ENCODE measurements at places on chromosomes 7 and 10. TPM values are rescaled to one million over a fixed set of nuclear protein-coding genes. Genes with fewer than 3 reads are reported as not detected.
A peak's percentile ranks its signal among the peaks of the same experiment; 100 is the strongest.

EIF4EBP2 gene
- total RNA-seq = 70.0 TPM

MET gene
- 39.9 TPM for total RNA-seq

TFAM gene
- total RNA-seq = 21.8 TPM

FAM237B gene
- total RNA-seq = not detected

NPC1L1 gene
- 16.4 TPM for total RNA-seq

SLC26A5 gene
- 0.09 TPM for total RNA-seq

GPR26 gene
- total RNA-seq = not detected

EBLN1 gene
- total RNA-seq = not detected

MORN4 gene
- total RNA-seq = 0.42 TPM

NUTM2B gene
- total RNA-seq = 0.37 TPM

CRCP gene
- total RNA-seq = 13.0 TPM

AGAP9 gene
- 10.8 TPM for total RNA-seq

CNPY1 gene
- not detected for total RNA-seq

RASSF4 gene
- total RNA-seq = 26.9 TPM

GRCh38 chr7:24883622-24884013, 96.4 kb downstream of the OSBPL3 start:
- H3K27ac ChIP-seq = no peak overlapping the region
- no peaks in the 10 kb centered on the region for H3K4me1 ChIP-seq
- no peak for DNase-seq
- no peaks in the 10 kb centered on the region for H3K36me3 ChIP-seq

DNA sequence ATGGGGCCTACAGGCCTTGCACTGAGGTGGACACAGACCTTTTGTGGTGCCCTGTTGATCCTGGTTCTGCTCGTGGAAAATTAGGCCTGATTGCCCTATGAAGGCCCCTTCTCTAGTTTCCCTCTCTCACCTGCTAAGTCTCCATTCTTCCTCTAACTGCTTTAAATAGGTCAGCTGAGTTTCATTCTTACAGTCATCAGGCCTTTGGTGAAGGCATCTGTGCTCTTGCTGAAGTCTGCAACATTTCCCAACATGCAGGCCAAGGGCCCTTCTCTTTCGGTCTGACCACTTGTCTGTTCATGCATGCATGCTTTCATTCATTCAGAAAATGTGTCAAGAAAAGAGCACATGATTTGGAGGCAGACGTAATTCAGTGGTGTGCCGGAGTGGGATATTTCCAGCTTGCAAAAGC, 244.0 kb downstream of the BUB3 start:
- no peaks in the 10 kb centered on the region for H3K27me3 ChIP-seq
- DNase-seq = no peak
- H3K4me3 ChIP-seq = no peak overlapping the region
- H3K4me1 ChIP-seq = no peaks in the 10 kb centered on the region
- H3K36me3 ChIP-seq = no peaks in the 10 kb centered on the region

- H3K27me3 ChIP-seq = no peaks in the 10 kb centered on the region
- no peaks in the 10 kb centered on the region for H3K36me3 ChIP-seq
- no peak for DNase-seq
- no peaks in the 10 kb centered on the region for H3K4me1 ChIP-seq
- no peak overlapping the region for H3K27ac ChIP-seq
- no peak overlapping the region for H3K4me3 ChIP-seq
Observed at GRCh38 chr10:6997509-6997908, 413.3 kb downstream of the SFMBT2 start.

- no peaks in the 10 kb centered on the region for H3K36me3 ChIP-seq
- DNase-seq = no peak
- no peak overlapping the region for H3K4me3 ChIP-seq
- no peaks in the 10 kb centered on the region for H3K4me1 ChIP-seq
Observed at GRCh38 chr7:31885171-31885570, 185.0 kb downstream of the PDE1C start.

GRCh38 chr7:135275971-135276580, 42.4 kb downstream of the STRA8 start:
- no peaks in the 10 kb centered on the region for H3K27me3 ChIP-seq
- H3K36me3 ChIP-seq = no peaks in the 10 kb centered on the region
- no peaks in the 10 kb centered on the region for H3K4me1 ChIP-seq
- no peak overlapping the region for H3K4me3 ChIP-seq
- peak; percentile 23 for DNase-seq

DNA sequence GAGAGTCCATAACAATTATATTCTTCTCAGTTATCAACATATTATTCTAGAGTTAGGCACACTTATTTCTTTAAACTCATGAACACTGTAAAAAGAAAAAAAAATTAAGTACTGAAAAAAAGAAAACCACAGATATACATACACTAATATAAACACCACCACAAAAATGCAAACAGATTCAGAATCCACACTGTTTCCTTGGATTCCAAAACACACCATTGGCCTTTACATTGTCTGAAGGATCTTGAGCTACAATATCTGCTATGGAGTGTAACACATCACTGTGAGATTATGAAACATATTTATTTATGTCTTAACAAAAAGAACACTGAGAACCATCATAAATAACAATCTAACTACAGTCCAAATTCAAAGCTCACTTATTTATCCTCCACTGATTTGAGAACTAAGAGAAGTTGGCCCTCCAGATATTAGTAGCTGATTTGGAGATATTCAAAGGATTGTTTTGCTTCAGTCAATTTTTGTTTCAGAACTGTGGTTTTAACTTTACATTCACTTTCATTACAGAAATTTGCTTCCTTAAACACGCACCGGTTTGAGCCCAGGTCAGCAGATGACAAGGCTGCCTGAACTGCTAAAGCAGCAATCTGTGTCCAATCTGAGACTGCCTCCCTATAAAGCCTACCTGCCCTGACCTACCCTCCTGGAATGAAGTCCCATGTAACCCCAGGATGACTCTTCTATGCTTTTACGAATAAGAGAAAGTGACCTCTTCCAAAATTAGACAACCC, 47.0 kb upstream of the CDK1 start:
- H3K4me1 ChIP-seq = peaks cover 5% of the 10 kb centered on the region
- H3K4me3 ChIP-seq = no peak overlapping the region
- H3K27me3 ChIP-seq = no peaks in the 10 kb centered on the region

- no peaks in the 10 kb centered on the region for H3K4me1 ChIP-seq
- no peak overlapping the region for H3K27ac ChIP-seq
- no peaks in the 10 kb centered on the region for H3K36me3 ChIP-seq
- no peak for DNase-seq
- H3K4me3 ChIP-seq = no peak overlapping the region
- no peaks in the 10 kb centered on the region for H3K27me3 ChIP-seq
Observed at GRCh38 chr10:106387063-106387462, 777.4 kb downstream of the SORCS1 start.

DNA sequence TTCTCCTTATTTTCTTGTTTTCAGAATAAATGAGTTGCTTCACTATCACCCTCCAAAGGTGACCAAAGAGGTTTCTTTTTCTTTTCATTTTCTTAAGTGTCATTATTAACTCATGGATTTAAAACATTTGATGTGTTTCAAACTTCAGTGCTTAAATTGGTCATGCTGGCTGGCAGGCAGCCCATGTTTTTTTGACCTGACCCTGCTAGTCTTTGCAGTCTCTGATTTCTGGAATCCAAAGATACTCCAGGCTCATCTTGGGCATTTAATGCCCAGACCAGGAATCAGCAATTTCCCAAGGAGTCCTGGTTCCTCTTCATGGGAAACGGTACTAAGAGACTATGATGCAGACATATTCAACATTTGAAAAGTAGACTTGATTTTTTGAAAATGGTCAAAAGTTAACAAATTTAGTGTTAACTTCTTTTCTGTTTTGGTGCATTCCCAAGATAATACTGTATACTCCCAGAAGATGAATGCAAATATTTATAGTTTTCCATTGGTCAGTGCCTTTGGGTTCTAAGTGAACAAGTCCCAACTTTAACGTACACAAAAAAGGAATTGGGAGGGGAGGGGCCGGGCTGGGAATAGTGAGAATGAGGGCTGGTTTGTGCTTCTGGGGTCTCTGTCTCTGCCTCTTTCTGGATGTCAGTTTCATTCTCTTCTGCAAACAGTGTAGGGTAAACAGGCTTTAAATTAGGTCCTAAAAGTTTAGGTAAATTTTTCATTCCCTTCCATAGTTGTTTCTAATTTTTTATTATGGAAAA, 19.8 kb downstream of the NUB1 start:
- DNase-seq = no peak
- no peak overlapping the region for H3K27ac ChIP-seq
- H3K36me3 ChIP-seq = peaks cover 27% of the 10 kb centered on the region
- no peaks in the 10 kb centered on the region for H3K27me3 ChIP-seq

DNA sequence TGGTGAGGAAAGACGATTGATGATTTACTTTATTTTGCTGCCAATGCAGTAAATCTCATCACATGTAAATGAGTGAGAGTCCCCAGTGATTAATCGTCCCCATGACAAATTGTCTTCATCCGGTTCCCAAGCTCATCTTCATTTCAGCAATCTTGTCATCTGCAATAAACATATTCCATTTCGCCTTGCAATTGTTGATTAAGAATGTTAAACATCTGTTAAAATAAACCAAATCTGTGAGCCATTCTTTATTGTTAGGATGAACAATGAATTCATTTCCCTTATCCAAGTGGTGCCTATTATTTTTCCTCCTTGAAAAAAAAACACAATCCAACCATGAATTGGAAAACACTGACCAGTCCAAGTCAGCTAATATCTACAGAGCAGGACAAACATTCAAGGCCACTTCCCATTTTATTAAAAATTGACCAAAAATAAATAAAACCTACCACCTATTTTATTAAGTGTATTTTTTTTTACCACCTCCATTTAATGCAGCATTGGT, 36.5 kb downstream of the NPS start:
- no peak overlapping the region for H3K4me3 ChIP-seq
- no peaks in the 10 kb centered on the region for H3K36me3 ChIP-seq
- H3K27ac ChIP-seq = no peak overlapping the region
- no peaks in the 10 kb centered on the region for H3K4me1 ChIP-seq
- peaks cover 3% of the 10 kb centered on the region for H3K27me3 ChIP-seq

DNA sequence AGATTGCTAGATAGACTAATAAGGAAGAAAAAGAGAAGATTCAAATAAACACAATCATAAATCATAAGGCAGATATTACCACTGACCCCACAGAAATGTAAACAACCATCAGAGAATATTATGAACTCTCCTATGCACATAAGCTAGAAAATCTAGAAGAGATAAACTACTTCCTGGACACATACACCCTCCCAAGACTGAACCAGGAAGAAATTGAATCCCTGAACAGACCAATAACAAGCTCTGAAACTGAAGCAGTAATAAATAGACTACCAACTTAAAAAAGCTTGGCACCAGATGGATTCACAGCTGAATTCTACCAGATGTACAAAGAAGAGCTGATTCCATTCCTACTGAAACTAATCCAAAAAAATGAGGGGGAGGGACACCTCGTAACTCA, 24.5 kb upstream of the STARD3NL start:
- no peak overlapping the region for H3K27ac ChIP-seq
- no peak overlapping the region for H3K4me3 ChIP-seq

DNA sequence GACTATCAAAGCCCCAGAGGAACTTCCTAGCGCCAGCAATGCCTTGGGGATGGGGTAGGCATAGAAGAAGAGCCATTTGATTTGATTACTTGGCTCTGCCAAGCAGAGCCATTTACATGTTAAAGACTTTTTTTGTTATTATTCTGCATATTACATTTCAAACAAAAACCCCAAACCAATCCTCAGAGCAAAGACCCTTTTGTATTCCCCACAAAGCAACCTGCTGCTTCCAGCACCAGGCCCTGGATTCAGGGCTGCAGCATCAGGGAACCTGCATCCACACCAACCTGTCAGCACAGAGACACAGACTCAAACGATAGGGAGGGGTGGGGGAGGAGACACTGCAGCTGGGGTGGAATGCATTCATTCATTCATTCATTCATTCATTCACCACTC, 73.2 kb downstream of the GRID1 start:
- H3K27me3 ChIP-seq = peaks cover 3% of the 10 kb centered on the region
- no peak overlapping the region for H3K27ac ChIP-seq
- H3K36me3 ChIP-seq = no peaks in the 10 kb centered on the region
- H3K4me1 ChIP-seq = no peaks in the 10 kb centered on the region

DNA sequence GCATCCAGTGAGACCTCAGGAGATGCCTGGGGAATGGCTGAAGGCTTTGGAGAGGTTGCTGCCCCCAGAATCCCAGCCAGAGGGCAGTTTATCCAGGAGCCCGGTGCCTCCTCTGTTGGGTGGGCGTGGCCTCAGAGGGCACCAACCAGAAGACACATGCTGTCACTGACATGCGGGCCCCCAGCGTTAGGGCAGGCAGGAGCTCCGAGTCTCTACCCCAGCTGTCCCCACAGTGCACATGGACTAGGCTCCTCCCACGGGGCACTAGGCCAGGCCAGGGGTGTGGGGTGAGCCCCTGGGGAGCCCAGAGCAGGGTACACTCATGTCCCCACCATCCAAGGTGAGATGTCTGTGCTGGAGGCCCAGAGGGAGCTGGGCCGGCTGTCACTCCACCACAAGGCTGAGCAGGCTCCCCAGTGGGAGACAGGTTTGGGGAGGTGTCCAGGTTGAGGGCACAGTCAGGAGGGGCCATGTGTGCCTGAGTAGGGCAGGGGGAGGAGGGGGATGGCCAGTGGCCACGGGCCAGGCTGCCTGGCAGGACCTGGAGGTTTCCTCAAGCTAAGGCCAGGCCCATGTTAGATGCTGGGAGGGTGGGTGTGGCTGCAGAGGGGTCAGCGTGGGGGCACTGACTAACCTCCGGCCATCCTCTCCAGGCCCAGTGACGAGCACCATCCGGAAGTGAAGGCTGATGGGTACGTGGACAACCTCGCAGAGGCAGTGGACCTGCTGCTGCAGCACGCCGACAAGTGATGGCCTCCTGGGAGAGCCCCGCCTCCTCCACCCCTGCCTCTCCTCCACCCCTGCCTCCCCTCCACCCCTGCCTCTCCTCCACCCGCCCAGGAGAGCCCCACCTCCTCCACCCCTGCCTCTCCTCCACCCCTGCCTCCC, 131.3 kb downstream of the FAM53B start:
- H3K27ac ChIP-seq = no peak overlapping the region
- H3K4me3 ChIP-seq = no peak overlapping the region
- no peaks in the 10 kb centered on the region for H3K4me1 ChIP-seq
- no peaks in the 10 kb centered on the region for H3K27me3 ChIP-seq
- DNase-seq = no peak

DNA sequence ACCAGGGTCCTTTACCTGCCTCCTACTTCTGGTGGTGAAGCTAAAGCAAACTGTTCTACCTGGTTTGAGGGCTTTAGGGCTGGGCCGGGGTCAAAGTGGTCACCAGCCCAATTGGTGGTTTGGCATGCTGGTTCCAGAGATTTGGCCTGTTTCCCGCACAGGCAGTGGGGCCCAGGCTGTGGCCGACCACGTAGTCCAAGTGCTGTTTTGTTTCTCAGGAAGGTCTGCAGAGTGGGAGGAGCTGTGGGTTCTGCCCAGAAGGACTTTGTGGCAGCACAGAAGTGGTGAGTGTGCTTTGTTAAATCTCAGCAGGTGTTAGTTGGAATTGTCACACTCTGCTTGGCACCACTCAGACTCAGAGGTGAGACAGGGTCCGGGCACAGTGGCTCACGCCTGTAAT, 85.8 kb downstream of the MKX start:
- H3K27me3 ChIP-seq = no peaks in the 10 kb centered on the region
- H3K36me3 ChIP-seq = no peaks in the 10 kb centered on the region
- no peaks in the 10 kb centered on the region for H3K4me1 ChIP-seq
- H3K27ac ChIP-seq = no peak overlapping the region
- DNase-seq = no peak
